ENCODE measurements at places on chromosomes 4 and X.

DNA sequence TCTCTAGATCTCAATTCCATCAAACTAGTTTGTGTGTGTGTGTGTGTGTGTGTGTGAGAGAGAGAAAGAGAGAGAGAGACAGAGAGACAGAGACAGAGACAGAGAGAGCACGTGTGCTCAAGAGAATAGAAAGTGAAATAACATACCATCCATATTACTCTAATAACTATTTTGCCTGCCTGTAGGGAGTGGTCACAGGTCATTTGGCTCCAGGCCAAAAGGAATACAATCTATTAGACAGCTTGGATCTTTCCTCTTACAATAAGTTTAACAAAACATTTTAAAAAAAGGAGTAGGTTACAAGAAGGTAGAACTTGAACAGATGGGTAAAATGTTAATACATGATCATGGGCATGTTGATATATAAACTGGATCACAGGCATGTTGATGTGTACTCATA, 76.2 kb downstream of the COL4A6 start:
- DNase-seq, result no peak

GRCh38 chr4:177479063-177479462, 36.8 kb upstream of the AGA start:
- DNase-seq, result no peak

GRCh38 chrX:72019487-72019886, 108.8 kb downstream of the NHSL2 start:
- no peak for DNase-seq

DNA sequence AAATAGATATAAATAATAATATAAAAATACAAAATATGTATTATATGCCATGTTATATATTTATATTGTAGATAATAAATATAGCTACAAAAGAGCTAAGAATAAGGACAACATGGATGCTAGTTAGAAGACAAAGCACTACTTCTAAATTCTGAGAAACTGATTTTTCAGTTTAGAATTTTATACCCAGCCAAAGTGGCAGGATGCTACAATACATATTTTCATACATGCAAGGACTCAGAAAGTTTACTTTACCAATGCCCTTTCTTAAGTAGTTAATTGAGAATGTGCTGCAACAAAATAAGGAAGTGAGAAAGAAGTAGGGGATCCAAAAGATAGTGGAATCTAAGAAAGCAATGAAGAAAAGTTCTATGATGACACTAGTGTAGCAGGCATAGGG, 64.5 kb downstream of the PDE5A start:
- DNase-seq, result no peak

- DNase-seq, result no peak
Measured at GRCh38 chrX:4588466-4588865, 875.0 kb upstream of the PRKX start.

GRCh38 chrX:100829730-100830129, 9.5 kb downstream of the CSTF2 start:
- no peak for DNase-seq

DNA sequence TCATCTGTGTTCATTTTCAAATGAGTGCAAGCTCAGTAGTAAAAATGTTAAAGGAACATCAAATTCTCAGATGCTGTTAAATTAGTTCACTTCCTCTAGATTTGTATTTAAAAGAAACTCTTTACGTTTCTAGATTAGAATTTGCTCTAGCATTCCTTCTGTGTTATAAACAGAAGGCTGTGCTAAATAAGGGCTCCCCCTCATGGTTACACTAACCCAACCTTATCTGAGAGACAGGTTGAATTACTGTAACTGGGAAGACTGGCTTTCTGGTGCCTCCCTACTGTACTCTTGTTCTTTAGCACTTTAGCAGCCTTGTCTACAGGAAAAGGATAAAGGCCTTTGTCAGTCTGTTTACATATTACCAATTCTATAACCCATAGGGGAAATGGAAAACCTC, 56.8 kb downstream of the RXFP1 start:
- no peak for DNase-seq

- no peak for DNase-seq
Measured at GRCh38 chr4:9735515-9735914, 45.9 kb upstream of the DRD5 start.

Data from nucleus accumbens (tissue), 56 donors.